DND-41 (cell line): ENCODE measurements at places on chromosomes 12 and 14.

- no peaks in the 10 kb centered on the region for H3K4me1 ChIP-seq
- H3K27ac ChIP-seq: no peak overlapping the region
- no peaks in the 10 kb centered on the region for H3K27me3 ChIP-seq
- H3K4me3 ChIP-seq: no peak overlapping the region
These were observed 122.8 kb downstream of the TTC7B start for GRCh38 chr14:90693413-90693812.

GRCh38 chr12:96828169-96828789 is 78.8 kb upstream of the NEDD1 start:
- no peak for DNase-seq
- 0 out of 2 replicates have a peak, but pooled peaks cover 3% of the 10 kb centered on the region for H3K4me1 ChIP-seq
- H3K36me3 ChIP-seq: no peaks in the 10 kb centered on the region
- H3K27me3 ChIP-seq: no peaks in the 10 kb centered on the region

- no peaks in the 10 kb centered on the region for H3K4me1 ChIP-seq
- no peak for DNase-seq
These were observed 10.5 kb upstream of the RPLP0 start for GRCh38 chr12:120211243-120211903.

DNA sequence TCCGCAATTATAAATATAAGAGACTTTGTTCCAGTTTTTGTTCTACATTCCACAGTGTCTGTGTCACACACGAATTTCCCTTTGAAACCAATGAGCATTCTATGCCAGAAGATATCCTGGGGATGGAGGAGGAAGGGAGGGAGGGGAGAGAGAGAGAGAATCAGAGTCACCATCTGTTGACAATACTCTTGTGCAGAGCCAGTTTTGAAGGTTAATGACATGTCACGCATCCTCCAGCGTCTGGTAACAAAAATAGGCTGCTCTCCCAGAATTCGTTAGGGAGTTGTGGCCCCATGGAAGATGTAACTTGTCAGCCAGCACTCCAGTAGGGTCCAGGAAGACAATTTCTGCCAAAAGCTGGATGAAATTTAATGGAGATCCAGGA is 213.5 kb upstream of the KRR1 start:
- no peaks in the 10 kb centered on the region for H3K27me3 ChIP-seq
- no peak overlapping the region for H3K4me3 ChIP-seq
- no peak for DNase-seq
- no peak overlapping the region for H3K27ac ChIP-seq

DNA sequence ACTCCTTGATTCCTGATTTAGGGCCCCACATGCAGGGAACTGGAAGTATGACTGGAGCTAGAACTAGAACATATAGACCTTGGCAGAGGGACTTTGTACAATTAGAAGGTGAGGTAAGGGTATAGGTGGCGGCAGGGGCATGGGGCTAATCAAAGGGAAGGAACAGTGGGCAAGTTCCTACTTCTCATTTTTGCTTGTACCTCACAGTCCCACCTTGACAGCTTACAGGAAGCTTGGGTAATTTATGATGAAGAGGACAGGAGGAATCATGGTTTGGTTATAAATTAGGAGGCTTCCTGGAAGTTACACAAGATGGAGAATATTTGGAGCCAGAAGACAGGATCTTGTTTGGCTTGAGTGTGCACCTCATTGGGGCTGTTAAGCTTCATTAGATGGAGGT is 33.4 kb downstream of the SUSD6 start:
- no peaks in the 10 kb centered on the region for H3K4me1 ChIP-seq
- DNase-seq: no peak
- no peak overlapping the region for H3K27ac ChIP-seq

DNA sequence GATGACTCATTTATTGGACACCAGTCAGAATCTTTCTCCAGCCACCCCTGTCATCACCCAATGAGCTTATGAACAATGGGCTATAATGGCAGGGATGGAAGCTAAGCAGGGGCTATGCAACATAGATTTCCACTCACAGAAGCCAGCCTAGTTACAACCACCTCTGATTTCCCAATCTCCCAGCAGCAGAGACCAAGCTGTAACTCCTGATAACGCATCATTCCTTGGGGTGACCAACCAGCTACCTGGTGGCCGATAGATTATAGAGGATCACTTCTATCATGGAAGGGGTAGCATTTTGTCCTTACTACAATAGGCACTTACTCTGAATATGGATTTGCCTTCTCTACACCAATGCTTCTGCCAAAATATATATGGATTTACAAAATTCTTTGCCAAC is 302.3 kb upstream of the ATXN7L3B start:
- H3K27ac ChIP-seq: no peak overlapping the region
- no peaks in the 10 kb centered on the region for H3K27me3 ChIP-seq
- no peaks in the 10 kb centered on the region for H3K4me1 ChIP-seq
- no peaks in the 10 kb centered on the region for H3K36me3 ChIP-seq
- no peak overlapping the region for H3K4me3 ChIP-seq

GRCh38 chr14:96693987-96694386 is 103.2 kb upstream of the VRK1 start:
- no peak overlapping the region for H3K27ac ChIP-seq
- peaks cover 14% of the 10 kb centered on the region for H3K27me3 ChIP-seq
- H3K4me1 ChIP-seq: no peaks in the 10 kb centered on the region
- no peak overlapping the region for H3K4me3 ChIP-seq

GRCh38 chr12:59619461-59620240 is 23.8 kb downstream of the SLC16A7 start:
- H3K36me3 ChIP-seq: no peaks in the 10 kb centered on the region
- no peak for DNase-seq
- no peak overlapping the region for H3K27ac ChIP-seq
- H3K4me1 ChIP-seq: peaks cover 10% of the 10 kb centered on the region
- H3K4me3 ChIP-seq: no peak overlapping the region

GRCh38 chr14:100078997-100079725 is 13.9 kb downstream of the EVL start:
- H3K4me1 ChIP-seq: peaks cover 92% of the 10 kb centered on the region
- DNase-seq: peak; percentile 98
- H3K36me3 ChIP-seq: peaks cover 66% of the 10 kb centered on the region
- H3K4me3 ChIP-seq: peak overlapping the region; percentile 43
- H3K27ac ChIP-seq: peak overlapping the region; percentile 95

DNA sequence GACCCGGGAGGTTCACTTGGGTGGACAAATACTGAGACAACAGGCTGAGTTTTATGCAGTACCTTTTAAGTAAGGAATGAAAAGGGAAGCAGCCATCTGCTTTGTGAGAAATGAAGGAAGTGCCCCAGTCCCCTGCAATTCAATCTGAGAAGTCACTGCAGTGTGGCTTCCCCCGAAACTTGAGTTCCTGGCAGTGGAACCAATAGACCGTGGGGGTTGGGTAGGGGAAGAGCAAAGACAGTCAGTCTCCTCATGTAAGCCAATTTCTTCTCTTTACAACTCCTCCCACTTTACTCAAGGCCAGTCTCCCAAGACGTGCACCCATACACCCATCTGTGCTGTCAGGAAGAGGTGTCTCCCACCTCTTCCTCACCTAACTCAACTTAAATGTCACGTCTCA is 206.5 kb downstream of the BCAT1 start:
- peak; percentile 49 for DNase-seq
- H3K4me3 ChIP-seq: no peak overlapping the region
- no peaks in the 10 kb centered on the region for H3K36me3 ChIP-seq
- peaks cover 45% of the 10 kb centered on the region for H3K4me1 ChIP-seq

GRCh38 chr14:83828406-83828805 is 1701.5 kb upstream of the FLRT2 start:
- no peaks in the 10 kb centered on the region for H3K4me1 ChIP-seq
- H3K4me3 ChIP-seq: no peak overlapping the region
- H3K27me3 ChIP-seq: no peaks in the 10 kb centered on the region
- H3K36me3 ChIP-seq: no peaks in the 10 kb centered on the region

- H3K27me3 ChIP-seq: no peaks in the 10 kb centered on the region
- H3K4me3 ChIP-seq: no peak overlapping the region
- H3K27ac ChIP-seq: no peak overlapping the region
- no peak for DNase-seq
- H3K4me1 ChIP-seq: no peaks in the 10 kb centered on the region
These were observed 366.8 kb upstream of the ATXN7L3B start for GRCh38 chr12:74170645-74171477.

GRCh38 chr14:89760086-89760485 is 194.4 kb downstream of the EFCAB11 start:
- no peak overlapping the region for H3K27ac ChIP-seq
- DNase-seq: no peak
- no peaks in the 10 kb centered on the region for H3K36me3 ChIP-seq

GRCh38 chr12:2583091-2583497 is 211.7 kb upstream of the FKBP4 start:
- no peak overlapping the region for H3K4me3 ChIP-seq
- no peaks in the 10 kb centered on the region for H3K36me3 ChIP-seq
- no peak overlapping the region for H3K27ac ChIP-seq
- H3K27me3 ChIP-seq: peaks cover 32% of the 10 kb centered on the region
- DNase-seq: no peak

- peaks cover 98% of the 10 kb centered on the region for H3K36me3 ChIP-seq
- no peak overlapping the region for H3K4me3 ChIP-seq
- no peaks in the 10 kb centered on the region for H3K27me3 ChIP-seq
- no peaks in the 10 kb centered on the region for H3K4me1 ChIP-seq
- no peak overlapping the region for H3K27ac ChIP-seq
- no peak for DNase-seq
These were observed 31.3 kb upstream of the PSEN1 start for GRCh38 chr14:73105050-73105449.

DNA sequence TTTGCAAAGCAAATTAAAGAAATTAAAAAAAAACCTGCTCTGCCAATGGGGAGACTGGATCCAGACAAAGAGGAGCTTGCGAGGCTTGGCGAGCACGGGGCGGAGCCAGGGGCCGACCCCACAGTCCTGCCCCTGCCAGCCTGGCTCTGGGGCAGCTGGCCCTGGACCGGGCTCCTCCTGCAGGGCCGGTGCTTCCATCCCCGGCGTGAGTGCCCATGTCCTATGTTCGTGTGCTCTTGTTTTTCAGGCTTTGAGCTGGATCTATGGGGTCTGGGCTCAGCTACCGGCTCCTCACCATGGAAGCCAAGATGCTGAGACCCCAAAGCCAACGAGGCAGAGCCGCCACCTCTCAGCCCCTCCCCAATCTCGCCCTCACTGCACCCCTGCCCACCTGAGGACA is 176.8 kb downstream of the KIF26A start:
- no peak overlapping the region for H3K27ac ChIP-seq
- DNase-seq: no peak
- no peaks in the 10 kb centered on the region for H3K4me1 ChIP-seq
- no peaks in the 10 kb centered on the region for H3K36me3 ChIP-seq
- H3K4me3 ChIP-seq: no peak overlapping the region
- H3K27me3 ChIP-seq: peaks cover 3% of the 10 kb centered on the region

- H3K27me3 ChIP-seq: peaks cover 4% of the 10 kb centered on the region
- H3K27ac ChIP-seq: no peak overlapping the region
- H3K4me3 ChIP-seq: no peak overlapping the region
- DNase-seq: no peak
- no peaks in the 10 kb centered on the region for H3K36me3 ChIP-seq
These were observed 402.9 kb upstream of the PDE3A start for GRCh38 chr12:19965196-19966038.

- no peaks in the 10 kb centered on the region for H3K27me3 ChIP-seq
- no peak for DNase-seq
- H3K4me1 ChIP-seq: no peaks in the 10 kb centered on the region
- no peak overlapping the region for H3K27ac ChIP-seq
These were observed 447.7 kb downstream of the PDZRN4 start for GRCh38 chr12:41635626-41636364.

DNA sequence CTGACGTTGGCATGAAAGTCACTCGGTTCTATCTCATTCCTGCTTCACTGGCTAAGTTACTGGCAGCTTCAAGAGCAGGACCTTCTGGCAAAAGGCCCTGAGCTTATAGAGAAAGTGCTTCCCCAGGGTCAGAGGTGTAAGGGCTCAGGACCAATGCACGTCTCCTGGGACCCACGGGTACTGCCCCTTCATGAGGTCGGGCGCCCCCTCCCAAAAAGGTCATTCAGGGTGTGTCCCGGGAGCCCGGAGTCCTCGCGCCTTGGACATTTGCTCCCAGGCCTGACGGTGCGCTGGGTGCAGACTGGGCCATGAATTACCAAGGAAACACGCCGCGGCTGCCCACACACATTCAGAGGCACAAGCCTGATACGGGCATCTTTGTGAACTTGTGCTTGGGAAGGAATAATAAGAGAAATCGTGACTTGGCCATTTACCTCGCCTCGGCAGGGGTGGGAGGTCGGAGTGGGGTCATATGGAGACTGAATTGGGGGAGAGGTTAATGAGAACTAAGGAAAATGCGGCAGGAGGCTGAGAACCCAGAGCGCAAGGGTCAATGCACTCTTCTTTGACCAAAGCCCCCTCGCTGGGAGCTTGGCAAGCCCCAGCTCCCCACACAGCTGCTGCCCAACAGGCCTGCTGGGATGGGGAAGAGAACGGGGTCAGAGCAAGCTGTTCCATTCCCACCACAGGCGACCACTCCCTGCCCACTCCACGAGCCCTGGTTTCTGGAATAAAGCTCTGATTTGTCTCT is 15.7 kb upstream of the SLC6A12 start:
- H3K4me1 ChIP-seq: no peaks in the 10 kb centered on the region
- no peak for DNase-seq
- H3K36me3 ChIP-seq: no peaks in the 10 kb centered on the region
- H3K27me3 ChIP-seq: peaks cover 33% of the 10 kb centered on the region
- no peak overlapping the region for H3K27ac ChIP-seq

- no peak overlapping the region for H3K4me3 ChIP-seq
- peak; percentile 83 for DNase-seq
- H3K27ac ChIP-seq: no peak overlapping the region
- H3K36me3 ChIP-seq: no peaks in the 10 kb centered on the region
- H3K4me1 ChIP-seq: peaks cover 13% of the 10 kb centered on the region
These were observed 67.2 kb downstream of the DIO3 start for GRCh38 chr14:101628471-101628966.

GRCh38 chr14:51424041-51424440 is 184.0 kb downstream of the TMX1 start:
- no peak overlapping the region for H3K27ac ChIP-seq
- H3K4me3 ChIP-seq: no peak overlapping the region

DNA sequence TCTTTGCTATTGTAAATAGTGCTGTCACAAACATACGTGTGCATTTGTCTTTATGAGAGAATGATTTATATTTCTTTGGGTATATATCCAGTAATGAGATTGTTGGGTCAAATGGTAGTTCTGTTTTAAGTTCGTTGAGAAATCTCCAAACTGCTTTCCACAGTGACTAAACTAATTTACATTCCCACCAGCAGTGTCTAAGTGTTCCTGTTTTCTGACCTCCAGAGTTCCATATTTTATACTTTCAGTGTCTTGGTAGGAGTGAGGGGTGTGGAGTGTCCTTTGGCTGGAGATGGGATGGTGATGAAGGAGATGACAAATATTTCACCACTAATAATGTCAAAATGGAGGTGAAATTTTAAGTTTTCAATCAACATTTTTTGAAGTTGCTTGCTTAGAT is 86.4 kb downstream of the DACT1 start:
- H3K4me3 ChIP-seq: no peak overlapping the region
- H3K27me3 ChIP-seq: no peaks in the 10 kb centered on the region
- DNase-seq: no peak
- no peaks in the 10 kb centered on the region for H3K36me3 ChIP-seq
- H3K27ac ChIP-seq: no peak overlapping the region
